ENCODE measurements at places on chromosomes 13 and 19.

DNA sequence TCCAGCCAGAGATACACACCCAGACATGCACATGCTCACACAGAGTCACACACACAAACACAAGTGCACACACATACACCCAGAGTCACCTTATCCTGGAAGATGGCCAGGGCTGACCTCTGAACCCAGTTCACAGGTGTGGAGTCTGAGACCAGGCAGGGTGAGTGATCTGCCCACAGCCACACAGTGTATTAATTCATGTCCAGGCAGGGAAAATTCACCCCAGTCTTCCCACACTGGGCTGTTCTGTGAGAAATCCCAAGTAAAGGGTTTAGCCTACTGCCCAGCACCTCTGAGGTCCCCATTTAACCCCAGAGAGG, 2.0 kb downstream of the POU2F2 start:
- no peak for DNase-seq

DNA sequence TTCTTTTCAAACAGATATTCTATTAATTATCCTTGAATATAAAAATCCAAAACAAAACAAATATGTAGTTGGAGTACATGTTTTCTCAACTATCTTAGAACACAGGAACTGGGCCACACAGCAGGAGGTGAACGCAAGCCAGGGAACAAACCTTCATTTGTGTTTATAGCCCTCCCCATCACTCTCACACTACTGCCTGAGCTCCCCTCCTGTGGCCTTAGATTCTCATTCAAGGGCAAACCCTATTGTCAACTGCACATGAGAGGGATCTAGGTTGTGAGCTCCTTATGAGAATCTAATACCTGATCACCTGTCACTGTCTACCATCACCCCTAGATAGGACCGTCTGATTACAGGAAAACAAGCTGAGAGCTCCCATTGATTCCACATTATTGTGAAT, 427.1 kb upstream of the PRR20A start:
- DNase-seq: no peak

GRCh38 chr19:47225746-47226425, 5.1 kb downstream of the BBC3 start:
- DNase-seq: peak; percentile 85

- no peak for DNase-seq
Observed at GRCh38 chr19:43501661-43502418, 2.7 kb downstream of the PHLDB3 start.

DNA sequence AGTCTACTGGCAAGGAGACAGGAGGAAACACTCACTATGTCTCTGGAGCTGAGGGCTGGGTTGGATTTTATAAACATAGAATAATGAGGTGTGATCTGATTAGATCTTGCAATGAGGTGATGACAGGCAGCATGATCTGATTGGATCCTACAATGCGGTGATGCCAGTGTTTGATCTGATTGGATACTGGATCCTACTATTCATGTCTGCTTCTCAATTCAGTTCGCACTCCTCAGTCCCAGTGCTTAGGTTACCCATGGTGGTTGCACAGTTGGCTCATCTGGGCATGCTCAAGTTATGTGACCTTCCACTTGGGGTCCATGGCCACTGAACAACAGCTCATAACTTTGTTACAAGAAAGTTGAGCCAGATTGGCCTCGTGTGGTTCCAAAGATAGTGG, 469.5 kb downstream of the TSHZ3 start:
- no peak for DNase-seq

DNA sequence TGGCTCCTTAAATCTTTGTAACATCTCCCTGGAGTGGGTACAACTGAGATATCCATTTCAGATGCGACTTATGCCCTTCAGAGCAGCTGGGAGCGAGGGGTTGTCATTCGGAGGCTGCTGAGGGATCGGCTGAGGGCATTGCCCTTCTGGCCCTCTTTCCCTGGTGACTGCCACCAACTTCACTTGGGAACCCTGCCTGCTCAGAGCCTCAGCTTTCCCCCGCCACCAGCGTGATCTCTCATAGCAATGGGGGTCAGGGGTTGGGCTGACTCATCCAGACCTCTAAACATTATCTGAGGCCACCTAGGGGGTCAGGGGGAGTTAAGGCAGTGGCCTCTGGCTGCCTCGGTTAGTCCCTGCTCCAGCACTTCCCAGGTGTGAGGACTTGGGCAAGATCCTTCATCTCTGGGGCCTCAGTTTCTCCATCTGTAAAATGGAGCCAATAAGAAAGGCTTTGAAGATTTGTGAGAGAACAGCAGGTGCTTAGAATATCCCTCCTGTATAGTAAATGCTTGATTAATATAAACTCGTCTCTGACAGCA, 1.1 kb downstream of the PRX start:
- DNase-seq: no peak

DNA sequence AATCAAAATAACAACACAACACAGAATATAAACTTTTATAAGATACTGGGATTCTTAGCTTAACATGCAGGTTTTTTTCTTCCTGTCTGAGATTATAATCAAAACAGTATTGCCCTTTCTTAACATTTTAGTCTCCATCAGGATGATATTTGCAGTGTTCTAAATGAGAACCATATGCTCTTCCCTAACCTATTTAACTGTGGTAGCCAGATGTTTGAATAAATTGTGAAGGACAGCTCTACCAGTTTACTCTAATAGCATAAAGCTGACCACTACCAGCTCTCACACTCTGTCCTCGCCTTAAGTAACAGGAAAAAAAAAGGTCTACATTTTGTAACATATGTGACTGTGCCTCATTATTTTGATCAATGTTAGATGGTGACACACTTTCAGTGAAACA, 618.7 kb upstream of the SGCG start:
- DNase-seq: no peak

GRCh38 chr13:46864941-46865340, 31.9 kb downstream of the HTR2A start:
- no peak for DNase-seq

DNA sequence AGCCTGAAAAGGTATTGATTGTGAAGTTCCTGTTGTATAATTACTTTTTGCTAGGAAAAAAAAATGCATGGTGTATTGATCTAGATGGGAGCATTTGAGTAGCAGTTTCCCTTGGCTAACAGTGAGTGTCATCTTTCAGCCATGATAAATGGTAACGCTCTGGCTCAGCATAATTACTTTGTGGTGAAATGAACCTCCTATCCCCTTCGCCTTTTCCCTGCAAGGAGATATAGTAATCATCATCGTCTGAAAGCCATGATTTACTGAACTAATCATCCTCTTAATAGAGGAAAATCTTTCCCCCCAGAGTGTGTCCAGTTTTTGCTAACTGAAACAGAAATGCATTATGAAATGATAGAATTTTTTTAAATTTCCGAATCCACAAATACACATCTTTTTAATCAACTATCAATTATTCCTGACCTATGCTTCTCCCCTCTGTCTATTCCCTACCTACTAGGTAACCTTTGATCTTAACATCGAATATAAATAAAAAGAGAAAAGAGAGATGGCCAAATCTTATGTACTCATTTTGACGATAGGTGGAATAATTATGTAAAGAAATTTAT, 88.7 kb downstream of the MAB21L1 start:
- no peak for DNase-seq

- DNase-seq: no peak
Observed at GRCh38 chr19:12187625-12188024, 24.7 kb downstream of the ZNF136 start.

GRCh38 chr19:54218259-54218658, 4.5 kb downstream of the LILRB3 start:
- DNase-seq: no peak

DNA sequence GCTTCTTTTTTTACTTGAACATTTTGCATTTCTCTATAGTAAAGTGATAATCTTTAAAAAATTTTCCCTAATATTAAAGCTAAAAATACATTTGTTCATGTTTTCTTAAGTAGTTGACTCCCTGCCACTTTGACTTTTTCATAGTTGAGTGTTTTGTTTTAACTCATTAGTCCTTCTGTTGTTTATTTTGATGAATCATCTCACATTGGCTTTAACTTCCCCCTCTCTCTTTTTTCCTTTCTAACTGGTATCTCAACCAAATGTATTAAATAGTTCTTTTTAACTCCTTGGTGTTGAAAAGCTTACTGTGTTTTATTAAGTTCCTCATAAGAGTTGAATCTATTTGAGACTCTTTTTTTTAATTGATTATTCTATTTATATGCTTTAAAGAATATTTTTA, 2.8 kb downstream of the TNFSF13B start:
- no peak for DNase-seq

GRCh38 chr13:97414392-97414791, 19.6 kb upstream of the RAP2A start:
- no peak for DNase-seq

- no peak for DNase-seq
Observed at GRCh38 chr19:17754634-17755442, 3.6 kb downstream of the FCHO1 start.

- DNase-seq: no peak
Observed at GRCh38 chr19:39127812-39128515, 2.4 kb downstream of the PAK4 start.

DNA sequence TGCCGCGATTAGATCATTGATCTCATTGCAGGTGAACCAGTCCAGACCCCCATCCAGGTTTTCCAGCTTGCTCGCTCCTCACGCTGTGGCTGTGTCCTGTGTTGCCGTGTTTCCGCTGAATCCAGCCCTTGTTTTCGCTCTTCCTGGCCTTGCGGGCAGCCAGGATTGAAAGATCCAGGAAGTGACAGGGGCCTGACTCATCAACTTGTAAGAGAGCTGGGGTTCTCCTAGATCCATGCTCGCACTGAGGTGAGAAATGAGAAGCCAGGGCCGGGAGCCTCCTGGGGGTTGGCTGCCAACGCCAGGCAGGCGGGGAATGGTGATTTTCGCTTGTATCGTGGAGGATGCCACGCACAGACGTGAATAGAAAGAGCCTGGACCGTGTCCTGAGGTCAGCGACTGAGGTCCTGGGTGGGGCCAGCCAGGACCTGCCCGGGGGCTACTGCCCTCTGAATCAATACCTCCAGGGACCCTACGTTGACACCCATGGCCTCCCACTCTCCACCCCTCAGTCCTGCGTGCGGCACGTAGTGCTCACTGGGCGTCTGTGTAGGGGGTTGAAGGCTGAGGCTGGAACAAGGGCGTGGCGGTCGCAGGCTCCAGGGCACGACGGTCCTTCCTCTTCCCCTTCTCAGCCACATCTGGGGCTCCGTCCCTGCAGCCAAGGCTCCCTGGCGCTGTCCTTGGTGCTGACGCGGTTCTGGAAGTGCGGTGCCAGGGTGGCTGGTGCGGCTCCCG, 7.3 kb upstream of the PTPRH start:
- DNase-seq: peak; percentile 75

- peak; percentile 8 for DNase-seq
Observed at GRCh38 chr19:56252699-56253422, 19.7 kb upstream of the EDDM13 start.

DNA sequence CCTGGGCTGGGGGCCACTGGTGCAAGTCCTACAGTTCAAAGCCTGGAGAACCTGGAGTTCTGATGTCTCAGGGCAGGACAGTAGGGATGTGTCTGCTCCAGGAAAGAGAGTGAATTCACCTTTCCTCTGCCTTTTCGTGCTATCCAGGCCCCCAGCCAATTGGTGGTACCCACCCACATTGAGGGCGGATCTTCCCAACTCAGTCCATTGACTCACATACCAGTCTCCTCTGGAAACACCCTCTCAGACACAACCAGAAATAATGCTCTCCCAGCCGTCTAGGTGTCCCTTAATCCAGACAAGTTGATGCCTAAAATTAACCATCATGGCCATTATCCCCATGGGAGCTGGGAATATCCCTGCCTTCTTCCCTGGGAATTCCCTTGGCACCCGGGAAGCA, 38.8 kb upstream of the CHST8 start:
- no peak for DNase-seq

- DNase-seq: no peak
Observed at GRCh38 chr13:97417698-97418097, 16.3 kb upstream of the RAP2A start.
